ENCODE measurements at places on chromosomes 2 and 18.
A peak's percentile ranks its signal among the peaks of the same experiment; 100 is the strongest.

- DNase-seq, result no peak
Observed at GRCh38 chr2:12717191-12718014, 667 bp downstream of the TRIB2 start.

- DNase-seq, result no peak
Observed at GRCh38 chr2:217636991-217637561, 365.7 kb downstream of the TNS1 start.

- no peak for DNase-seq
Observed at GRCh38 chr2:146939991-146940685, 904.7 kb upstream of the ACVR2A start.

- DNase-seq, result peak; percentile 45
Observed at GRCh38 chr18:9673296-9674251, 34.5 kb upstream of the RAB31 start.

DNA sequence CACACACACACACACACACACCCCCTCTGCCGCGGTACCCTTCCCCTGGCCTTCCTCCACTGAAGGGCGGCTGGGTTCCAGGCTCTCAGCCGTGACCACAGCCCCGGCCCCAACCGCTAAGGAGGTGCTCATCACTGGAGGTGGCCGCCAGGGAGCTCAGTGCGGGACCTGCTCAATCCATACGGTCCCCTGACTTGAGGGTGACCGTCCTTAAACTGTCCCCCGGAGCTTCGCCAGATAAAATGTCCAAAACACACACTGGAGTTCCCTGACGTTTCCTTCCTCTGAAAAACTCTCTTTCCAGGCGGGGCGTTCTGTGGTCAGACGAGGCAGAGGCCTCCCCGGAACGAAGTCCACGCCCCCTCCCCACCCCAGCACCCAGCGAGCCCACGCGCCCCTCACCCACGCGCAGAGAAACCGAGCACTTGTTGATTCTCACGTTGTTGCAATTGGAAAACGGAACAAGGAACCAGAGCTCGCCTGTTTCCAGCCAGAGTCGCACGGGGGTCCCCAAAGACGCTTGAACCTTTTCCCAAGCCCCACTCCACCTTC, 1.4 kb downstream of the MBP start:
- peak; percentile 67 for DNase-seq

All from GDM1 (cell line).